ENCODE measurements at places on chromosomes 16 and 17.

- DNase-seq: no peak
Measured at GRCh38 chr17:78407387-78408000, 29.0 kb downstream of the PGS1 start.

DNA sequence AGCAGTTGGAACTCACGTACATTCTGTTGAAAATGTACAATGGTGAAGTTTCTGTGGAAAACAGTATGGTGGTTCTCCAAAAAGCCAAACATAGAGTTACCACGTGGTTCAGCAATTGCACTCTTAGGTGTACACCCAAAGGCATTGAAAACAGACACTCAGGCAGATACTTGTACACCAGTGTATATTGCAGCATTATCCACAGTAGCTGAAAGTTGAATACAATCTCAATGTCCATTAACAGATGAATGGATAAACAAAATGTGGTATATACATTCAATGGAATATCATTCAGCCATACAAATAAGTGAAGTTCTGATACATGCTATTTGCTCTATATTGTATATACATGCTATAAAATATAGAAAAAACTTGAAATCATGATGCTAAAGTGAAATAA lies 23.2 kb downstream of the TBX2 start:
- no peak for DNase-seq

DNA sequence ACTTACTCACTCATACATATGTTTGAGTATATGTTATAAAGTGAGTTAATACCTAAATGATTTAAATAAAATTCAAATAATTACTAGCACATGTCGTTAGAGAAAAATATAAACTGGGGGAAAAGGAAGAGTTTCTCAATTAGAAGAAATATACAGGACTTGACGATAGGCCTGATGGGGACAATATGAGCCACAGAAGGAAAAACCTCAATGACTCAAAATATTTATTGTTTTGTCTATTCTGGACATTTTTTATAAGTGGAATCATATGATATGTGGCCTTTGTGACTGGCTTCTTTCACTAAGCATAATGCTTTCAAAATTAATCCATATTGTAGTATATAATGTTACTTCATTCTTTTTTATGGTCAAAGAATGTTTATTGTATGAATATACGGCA lies 339.2 kb upstream of the PMFBP1 start:
- no peak for DNase-seq

- no peak for DNase-seq
Measured at GRCh38 chr16:88030498-88030897, 79.3 kb downstream of the BANP start.

DNA sequence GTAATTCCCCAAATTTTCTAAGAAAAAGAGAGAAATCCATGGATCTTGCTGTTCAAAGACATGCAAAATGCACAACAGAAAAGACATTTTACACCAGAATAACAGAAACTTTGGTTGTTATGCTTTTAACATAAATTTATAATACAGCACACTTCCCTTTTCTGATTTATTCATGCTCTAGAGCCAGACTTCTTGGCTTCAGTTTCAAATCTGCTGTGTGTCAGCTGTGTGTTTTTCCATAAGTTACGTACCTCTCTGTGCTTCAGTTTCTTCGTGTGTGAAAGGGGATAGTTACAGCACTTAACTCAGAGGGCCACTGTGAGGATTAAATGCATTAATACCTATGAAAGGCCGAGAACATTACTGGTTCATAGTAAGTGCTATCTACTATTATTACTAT lies 6.8 kb upstream of the CCL3L1 start:
- no peak for DNase-seq

GRCh38 chr17:54860617-54861470 lies 39.8 kb upstream of the TOM1L1 start:
- DNase-seq: no peak

DNA sequence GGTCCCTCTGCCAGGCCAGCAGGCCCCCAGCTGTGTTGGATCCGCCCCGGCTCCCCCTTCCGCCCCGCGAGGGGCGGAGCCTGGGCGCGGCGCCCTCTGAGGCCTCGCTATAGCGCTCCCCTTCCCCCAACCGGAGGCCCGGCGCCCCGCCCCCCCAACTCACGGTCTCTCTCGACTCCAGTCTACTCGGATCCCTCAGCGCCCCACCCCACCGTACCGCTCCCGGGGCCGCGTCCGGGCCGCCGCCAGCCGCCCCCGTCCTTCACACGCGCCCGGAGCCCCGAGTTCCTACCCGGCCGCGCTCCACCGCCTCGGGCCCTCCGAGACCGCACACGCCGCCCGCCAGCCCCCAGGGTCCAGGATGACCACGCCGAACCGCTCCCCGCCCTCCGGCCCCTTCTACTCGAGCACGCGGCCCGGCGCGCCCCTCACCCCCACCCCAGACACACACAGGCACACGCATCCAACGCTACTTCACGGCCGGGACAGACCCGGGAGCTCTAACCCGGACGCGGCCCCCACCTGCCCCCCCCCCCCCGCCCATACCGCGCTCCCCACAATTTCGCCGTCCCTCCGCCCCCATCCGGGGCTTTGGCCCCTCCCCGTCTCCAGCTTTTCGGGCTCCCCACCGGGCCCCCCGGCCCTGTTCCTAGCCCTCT lies 1.4 kb downstream of the PHF23 start:
- DNase-seq: no peak

DNA sequence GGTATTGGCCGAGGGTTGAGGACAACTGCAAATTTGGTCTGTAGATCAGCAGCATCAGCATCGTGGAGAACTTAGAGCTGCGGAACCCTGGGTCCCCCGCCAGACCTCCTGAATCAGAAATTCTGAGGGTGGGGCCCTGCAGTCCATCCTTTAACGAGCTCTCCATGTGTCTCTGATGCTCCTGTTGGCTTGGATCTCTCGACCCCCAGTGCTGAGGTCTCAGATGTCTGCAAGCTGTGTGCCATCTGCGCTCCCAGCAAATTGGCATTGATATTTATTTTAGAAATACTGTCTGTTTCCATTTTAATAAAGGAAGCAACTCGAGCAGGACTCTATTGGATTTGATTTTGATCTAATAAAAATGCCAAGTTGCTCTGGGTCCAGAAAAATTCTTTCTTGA lies 250.0 kb downstream of the KATNIP start:
- DNase-seq: no peak

DNA sequence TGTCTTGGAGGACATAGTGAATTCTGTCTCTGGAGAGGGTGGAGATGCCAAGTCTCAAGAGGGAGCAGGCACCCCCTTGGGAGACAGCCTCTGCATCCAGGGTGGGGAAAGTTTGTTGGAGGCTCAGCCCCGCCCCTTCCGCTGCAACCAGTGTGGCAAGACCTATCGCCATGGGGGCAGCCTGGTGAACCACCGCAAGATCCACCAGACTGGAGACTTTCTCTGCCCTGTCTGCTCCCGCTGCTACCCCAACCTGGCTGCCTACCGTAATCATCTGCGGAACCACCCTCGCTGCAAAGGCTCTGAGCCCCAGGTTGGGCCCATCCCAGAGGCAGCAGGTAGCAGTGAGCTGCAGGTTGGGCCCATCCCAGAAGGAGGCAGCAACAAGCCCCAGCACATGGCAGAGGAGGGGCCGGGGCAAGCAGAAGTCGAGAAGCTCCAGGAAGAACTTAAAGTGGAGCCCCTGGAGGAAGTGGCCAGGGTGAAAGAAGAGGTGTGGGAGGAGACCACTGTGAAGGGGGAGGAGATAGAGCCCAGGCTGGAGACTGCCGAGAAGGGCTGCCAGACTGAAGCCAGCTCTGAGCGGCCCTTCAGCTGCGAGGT lies 5.2 kb downstream of the ZNF646 start:
- DNase-seq: no peak

DNA sequence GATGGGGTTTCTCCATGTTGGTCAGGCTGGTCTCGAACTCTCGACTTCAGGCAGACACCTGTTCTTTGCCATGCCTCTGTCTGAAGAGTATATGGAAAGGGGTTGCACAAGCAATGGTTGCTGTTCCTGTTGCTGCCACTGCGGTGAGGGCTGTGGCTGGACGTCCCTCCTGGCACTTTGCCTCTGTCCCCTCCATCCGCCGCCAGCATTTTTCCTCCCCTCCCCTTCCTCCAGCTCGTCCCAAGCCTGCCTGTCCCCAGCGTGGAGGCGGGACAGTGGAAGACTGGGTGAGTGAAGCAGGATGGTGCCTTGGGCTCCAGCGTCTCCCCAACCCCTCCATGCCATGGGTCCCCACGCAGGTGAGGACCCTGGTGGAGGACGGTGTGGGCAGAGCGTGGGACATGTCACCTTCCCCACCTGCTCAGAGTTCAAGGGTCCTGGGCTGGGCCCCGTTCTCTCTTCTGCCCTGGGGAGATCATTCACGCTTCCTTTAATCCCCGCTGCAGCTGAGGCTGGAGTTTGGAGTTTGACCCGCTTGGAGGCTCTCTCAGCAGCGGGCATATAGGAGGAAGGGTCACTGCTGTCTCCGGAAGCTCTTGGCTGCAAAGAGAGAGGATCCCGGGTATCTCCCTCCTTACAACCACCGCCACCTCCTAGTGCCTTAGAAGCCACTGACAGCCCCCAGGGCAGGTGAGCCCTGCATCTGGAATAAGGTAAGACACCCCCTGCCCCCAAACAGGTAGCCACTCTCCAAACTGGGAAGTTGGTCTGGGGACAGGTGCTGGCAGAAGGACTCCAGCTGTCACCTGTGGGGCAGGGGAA lies at the start of gene SLC5A11:
TSS of gene SLC5A11 (plus strand) at position 238 of the 822 bp plus-strand sequence. CDS start 12,681 bp downstream, outside the sequence.
- DNase-seq: no peak

DNA sequence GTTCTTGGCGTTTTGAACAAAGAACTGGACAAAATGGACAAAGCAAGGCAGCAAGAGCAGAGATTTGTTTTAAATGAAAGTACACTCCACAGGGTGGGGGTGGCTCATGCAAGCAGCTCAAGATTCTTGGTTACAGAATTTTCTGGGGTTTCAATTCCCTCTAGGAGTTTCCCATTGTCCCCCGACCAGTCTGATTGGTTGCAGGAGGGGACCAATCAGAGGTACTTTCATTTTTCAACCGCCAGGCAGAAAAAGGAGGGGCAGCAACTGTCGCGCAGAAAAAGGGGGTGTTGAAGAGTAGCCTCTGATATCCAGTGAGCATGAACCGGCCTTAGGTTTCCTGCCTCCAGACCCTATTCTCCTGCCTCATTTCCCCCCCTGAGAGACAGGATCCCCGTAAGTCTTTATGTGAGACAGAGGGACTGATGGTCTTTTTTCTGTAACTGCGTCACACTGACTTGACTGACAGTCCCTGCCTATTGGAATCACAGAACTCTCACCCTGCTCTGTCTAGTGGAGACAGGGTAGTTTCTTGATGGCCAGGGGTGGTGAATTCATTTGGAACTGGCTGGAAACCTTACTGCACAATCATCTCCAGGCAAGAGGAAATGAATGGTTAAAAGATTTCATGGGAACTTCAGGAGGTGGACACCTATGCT lies 59.4 kb upstream of the ALOX12 start:
- DNase-seq: no peak

GRCh38 chr17:49515196-49515770 lies 20.2 kb downstream of the NGFR start:
- DNase-seq: no peak

DNA sequence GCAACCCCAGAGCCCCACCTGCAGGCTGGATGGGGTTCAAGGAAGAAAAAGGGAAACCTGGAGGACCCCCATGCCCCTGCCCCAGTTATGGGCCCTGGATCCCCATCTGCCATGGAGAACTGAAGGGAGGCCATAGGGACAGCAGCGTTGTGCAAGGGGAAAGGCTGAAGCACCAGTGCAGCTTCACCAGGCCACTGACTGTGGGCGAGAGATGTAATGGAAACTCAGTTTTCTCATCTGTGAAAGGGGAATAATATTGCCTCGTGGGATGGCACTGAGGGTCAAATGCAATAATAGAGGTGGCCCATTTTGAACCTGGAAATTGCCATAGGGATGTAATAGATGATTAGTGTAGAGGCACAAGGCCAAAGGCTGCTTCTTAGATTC lies 9.9 kb upstream of the TSPOAP1 start:
- DNase-seq: no peak

DNA sequence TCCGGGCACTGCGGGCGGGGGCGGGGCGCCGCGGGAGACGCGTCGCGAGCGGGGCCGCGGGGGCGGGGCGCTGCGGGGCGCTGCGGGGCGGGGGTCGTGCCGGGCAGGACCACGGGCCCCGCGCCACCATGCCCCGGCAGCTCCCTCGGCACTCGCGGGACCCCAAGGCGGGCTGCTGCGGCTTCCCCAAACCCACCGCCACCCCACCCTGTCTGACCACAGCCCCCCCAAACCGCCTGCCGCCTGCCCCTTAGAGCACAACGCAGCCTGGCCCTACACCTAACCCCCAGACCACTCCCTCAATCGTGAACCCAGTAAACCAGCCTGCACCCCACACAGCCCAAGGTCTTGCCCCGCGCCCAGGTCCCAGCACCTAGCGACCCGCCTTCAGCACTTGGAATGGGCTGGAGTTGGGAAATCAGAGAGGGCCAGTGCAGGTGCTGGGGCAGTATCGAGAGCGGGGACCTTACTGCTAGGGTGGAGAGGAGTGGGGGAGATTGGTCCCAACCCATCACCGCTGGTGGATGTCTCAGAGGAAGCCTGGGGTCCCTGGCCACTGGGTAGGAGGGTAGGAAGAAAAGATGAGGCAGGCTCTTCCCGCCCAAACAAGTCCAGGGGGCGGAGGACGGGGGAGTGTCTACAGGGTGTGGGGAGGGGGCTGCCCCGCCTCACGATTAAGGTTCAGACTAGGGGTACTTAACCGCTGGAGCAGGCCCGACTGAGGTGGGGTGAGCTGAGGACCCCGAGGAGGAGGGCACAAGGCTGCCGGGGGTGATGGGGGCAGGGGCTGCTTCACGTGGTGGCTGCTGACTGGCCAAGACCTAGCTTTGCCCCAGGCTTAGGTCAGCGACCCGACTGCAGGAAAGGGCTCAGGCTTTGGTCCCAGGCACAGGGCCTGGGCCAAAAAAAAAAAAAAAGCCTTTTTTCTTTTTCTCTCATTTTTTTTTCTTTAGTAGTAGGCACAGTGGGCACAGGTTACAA lies 539 bp upstream of the VAMP2 start:
- DNase-seq: no peak

DNA sequence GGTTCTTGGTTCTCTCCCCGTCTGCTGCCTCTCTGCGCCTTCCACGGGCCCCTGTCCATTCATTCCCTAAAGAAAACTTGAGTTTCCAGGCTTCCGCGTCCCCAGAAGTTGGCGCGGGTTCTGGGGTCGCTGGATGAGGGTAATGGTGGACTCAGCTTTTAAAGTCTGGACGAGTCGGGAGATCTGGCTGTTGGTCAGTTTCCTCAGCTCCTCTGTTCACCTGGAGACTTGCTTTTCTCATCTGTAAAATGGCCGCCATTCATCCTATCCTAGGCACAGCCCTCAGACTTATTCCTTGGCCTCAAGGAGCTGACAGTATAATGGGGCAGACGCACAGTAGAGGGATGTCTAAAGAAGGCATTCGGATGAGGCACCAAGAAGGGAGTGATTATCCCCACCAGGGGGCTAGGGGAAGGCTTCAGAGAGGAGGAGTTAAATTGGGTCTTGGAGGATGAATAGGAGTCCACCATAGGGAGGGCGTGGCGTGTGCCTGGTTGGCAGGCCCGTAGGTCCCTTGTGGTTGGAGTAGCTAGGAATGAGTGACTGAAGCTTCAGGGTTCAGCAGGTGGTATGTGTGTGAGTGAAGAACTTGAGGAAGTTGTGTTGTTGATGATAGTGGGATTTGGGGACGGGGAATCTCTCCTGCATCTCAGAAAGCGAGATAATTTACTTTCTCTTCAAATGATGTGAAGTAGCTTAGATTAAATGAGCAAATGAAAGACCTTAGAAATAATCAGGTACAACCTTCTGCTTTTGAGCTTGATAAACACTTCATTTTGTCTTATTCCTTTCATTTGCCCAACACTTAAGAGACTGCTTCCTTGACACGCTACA lies 652 bp downstream of the VPS35L start:
- no peak for DNase-seq

GRCh38 chr17:73007407-73007806 lies 85.1 kb downstream of the SLC39A11 start:
- no peak for DNase-seq

- DNase-seq: no peak
Measured at GRCh38 chr16:56716761-56717160, 13.2 kb upstream of the NUP93 start.

GRCh38 chr16:71846431-71846830 lies 655 bp downstream of the ATXN1L start:
- DNase-seq: no peak

Measured in cortex of kidney (tissue), 1 donor.